ENCODE measurements at places on chromosomes 2 and 18.

DNA sequence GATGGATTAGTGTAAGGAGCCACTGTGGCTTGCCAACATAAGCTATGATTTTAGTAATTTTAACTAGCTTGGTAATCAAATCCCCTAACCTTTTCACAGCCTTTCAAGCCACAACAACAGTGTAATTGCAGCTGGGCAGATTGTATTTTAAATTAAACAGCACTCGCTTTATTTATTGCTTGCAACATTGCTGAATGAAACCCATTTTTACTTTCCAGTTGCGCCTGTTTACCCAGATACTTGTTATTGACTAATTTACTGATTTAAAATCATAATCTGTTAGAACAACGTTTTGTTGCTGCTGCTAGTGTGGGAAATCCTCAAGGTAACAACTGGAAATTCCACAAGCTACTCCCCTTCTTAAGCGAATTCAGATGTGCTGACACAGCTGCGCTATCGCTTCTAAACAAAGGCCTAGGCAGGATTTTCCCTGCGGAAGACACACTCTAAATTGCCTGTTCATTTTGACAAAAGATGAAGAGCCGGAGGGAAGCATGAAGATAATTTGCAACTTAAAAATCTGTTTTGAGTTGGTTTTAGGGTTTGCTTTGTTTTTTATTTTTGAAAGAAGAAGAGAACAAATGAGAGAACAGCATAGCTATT, 283.9 kb downstream of the ALPK2 start:
- DNase-seq = no peak

DNA sequence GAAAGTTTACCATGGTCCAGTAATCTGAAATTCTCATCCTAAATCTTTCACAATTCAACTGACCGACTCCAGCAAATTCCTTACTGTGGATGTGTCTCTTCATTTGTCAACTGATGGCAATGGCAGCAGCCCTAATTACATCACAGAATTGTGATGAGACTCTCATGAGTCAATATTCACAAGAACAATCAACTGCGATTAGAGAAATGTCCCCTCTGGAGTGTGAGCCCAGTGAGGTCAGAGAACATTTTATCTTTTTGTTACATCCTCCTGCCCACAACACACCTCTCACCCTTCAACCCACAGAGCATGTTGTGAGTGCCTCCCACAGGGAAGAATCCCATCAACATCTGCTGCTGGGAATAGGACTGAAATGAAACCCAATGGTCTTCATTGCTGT, 73.6 kb downstream of the CD226 start:
- DNase-seq = no peak

GRCh38 chr18:33576999-33577646, 896 bp upstream of the ASXL3 start:
- no peak for DNase-seq

GRCh38 chr2:41736105-41736567, 311.7 kb upstream of the PKDCC start:
- peak; percentile 68 for DNase-seq

- DNase-seq = no peak
Measured at GRCh38 chr2:134410831-134411231, 157.0 kb downstream of the MGAT5 start.

GRCh38 chr2:12605936-12606335, 110.8 kb upstream of the TRIB2 start:
- no peak for DNase-seq

Data from GM12865 (cell line).